ENCODE measurements at places on chromosomes 13 and 19. TPM values are rescaled to one million over a fixed set of nuclear protein-coding genes. Genes with fewer than 3 reads are reported as not detected.

MIA gene
- not detected for total RNA-seq

RFPL4AL1 gene
- total RNA-seq, result not detected

SULT2A1 gene
- total RNA-seq, result not detected

GIPR gene
- total RNA-seq, result 0.49 TPM

FEM1A gene
- total RNA-seq, result 18.8 TPM

IL4I1 gene
- 0.24 TPM for total RNA-seq

KANK3 gene
- total RNA-seq, result 0.16 TPM

NKG7 gene
- not detected for total RNA-seq

ZNF329 gene
- 18.7 TPM for total RNA-seq

HCST gene
- total RNA-seq, result not detected

PTH2 gene
- total RNA-seq, result not detected

ZNF835 gene
- 0.97 TPM for total RNA-seq

FFAR1 gene
- not detected for total RNA-seq

UNC13A gene
- 0.16 TPM for total RNA-seq

PRR22 gene
- 0.49 TPM for total RNA-seq

N4BP2L1 gene
- 4.0 TPM for total RNA-seq

CERS4 gene
- 1.9 TPM for total RNA-seq

ACP7 gene
- 1.1 TPM for total RNA-seq

TEX26 gene
- total RNA-seq, result not detected

C5AR2 gene
- 0.32 TPM for total RNA-seq

ZNF665 gene
- 7.5 TPM for total RNA-seq

CILP2 gene
- 0.36 TPM for total RNA-seq

CRX gene
- total RNA-seq, result not detected

KCNJ14 gene
- 0.81 TPM for total RNA-seq
